ENCODE measurements at places on chromosomes 7 and 10.

DNA sequence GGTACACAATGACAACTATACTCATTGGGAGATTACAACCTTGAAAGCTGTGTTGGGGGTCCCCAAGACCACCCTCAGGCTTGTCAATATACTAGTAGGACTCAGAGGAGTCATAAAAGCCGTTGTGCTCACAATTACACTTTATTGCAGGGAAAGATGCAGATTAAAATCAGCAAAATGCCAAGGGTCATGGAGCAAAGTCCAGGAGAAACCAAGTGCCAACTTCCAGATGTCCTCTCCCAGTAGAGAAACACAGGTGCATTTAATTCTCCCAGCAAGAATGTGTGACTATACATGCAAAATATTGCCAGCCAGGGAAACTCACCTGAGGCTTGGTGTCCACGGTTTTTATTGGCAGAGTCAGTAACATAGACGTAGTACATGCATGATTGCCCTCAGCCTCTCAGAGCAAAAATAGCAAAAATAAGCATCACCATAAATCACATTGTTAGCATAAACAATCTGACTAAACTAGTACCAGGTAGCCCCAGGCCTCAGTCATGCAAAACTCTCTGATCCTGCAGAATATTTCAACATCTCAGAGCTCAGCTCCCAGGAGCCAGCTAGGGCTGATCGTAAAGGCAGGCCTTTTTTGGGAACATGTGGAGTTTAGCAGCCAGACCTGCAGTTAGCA is 50.7 kb downstream of the VIM start:
- no peak for DNase-seq

DNA sequence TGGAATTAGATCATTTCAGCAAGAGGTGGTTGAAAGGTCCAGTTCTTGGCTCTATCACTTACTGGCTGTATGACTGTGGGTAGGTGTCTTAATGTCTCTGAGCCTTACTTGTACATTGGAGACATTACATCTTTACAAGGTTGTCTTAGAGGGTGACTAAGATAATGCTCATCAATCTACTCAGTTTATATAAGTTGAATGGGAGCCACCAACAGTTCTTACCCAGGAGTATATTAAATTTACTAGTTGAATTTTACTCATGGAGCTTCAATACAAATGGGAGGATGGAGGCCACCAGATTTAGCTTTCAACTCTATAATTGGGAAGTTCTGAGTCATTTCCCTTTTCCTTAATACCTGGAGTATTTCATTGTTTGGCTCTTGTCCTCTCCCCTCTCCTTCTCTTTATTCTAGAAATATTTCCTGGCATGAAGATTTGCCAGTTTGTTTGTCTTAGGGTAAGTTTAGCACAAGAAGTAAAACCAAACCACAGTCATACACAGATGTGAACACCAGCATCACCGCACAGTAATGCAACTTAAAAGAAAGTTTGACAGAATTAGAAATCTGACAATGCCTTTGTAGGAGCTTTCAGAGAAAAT is 222.8 kb downstream of the LRMDA start:
- DNase-seq, result no peak

DNA sequence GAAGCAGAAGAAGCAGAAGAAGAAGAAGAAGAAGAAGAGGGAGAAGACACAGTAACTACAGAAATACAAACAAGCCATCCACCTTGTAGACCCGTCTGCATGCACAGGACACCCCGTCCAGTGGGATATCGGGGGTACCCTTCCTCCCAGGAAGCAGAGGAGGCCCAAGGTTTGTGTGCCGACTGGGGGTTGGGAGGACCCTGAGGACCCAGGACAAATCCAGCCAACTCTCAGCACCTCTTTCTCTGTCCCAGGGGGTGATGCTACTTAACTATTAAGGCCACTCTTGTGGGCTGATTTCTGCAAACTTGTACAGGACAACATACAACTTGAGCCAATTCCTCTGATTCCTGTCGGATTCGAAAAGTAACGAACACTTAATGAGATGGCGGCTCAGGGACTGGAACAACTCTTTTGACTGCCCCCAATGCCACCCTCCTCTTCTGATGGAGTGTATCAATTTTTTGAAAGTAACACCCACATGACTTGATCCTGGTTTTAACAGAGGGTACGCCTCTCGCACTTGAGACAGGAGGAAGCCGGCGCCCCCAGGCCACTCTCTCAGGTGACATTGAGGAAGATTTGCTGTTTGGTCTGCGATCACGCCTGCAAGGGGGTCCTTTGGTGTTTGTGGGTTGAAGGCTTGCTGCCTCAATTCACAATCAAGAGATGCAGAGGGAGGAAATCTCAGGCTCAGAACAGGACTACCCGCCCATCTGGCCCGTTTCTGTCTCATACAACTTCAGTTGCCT is 192.6 kb downstream of the TNS3 start:
- DNase-seq, result no peak

DNA sequence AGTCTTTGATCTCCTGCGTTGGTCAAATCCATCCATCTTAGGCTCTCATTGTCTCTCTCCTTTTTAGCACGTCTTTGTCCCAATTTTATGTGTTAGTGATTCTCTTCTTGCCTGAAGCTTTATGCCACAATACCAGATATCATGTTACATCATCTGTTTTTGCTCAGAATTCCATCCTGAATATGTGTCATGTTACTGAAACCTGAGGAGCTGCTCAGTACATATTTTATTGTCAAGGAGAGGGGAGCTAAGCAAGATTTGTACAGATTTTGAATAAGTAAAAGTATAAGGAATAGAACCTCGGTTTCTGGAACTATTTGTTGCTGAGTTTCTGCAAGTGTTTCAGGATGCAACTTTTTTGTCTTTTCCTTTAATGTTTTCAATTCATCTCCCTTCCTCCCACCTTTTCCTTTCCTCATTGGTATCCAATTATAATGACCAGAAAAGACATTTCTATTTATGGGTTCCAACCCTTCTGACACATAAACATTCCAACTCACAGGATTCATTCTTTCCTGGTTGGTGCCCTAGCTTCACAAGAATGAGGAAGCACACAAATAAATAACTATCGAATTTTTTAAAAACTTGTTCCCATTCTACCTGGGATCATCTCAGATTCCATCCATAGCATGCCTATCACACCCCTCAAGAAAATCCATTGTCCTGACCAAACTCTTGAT is 291.8 kb downstream of the CRPPA start:
- no peak for DNase-seq

DNA sequence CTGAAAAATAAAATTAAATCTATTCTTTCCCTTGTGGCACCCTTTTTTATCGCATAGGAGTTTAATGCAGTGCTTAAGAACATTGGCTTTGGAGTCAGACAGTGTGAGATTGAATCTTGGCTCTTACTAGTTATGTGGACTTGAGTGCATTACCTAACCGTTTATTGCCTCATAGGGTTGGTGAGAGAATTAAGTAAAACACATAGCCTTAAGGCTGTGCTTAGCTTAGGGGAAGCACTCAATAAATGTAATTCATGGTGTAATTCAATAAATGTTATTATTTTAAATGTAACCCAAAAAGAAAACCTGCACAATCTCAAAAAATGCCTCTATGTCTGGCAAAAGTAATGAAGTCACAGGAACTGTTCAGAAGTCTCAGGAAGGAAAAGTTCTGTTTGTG is 2.7 kb downstream of the STK17A start:
- no peak for DNase-seq

DNA sequence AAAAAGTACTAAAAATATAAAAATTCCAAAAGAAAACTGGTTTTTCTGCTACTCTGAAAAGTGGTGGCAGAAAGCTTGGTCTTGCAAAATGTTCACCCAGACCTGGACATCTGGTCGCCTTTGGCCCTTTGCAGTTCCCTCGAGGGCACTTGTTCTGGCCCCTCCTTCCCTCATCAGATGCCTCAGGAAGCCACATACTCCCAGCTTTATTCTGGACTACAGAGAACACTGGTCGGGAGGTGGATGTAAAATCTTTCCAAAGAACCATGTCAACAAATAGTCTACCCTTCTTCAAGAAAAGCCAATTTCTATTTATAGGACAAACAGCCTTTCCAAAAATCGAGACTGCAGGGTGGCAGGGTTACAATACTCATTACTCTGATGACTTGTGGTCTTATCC is 726.1 kb downstream of the TNS3 start:
- no peak for DNase-seq

DNA sequence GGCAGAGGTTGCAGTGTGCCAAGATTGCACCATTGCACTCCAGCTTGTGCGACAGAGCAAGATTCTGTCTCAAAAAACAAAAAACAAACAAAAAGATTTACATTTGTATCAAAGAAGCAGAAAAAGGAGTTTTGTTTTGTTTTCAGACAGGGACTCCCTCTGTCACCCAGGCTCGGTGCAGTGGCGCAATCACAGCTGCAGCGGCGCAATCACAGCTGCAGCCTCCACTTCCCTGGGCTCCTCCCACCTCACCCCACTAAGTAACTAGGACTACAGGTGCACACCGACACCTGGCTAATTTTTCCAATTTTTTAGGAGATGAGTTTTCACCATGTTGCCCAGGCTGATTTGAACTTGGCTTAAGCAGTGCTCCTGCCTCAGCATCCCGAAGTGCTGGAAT is 1.8 kb downstream of the ARMC10 start:
- DNase-seq, result no peak
